ENCODE measurements at places on chromosomes 3 and 15. TPM values are rescaled to one million over a fixed set of nuclear protein-coding genes. Genes with fewer than 3 reads are reported as not detected.

SLC9C1 gene
- not detected for polyA plus RNA-seq

EXD1 gene
- 0.78 TPM for polyA plus RNA-seq

GABRR3 gene
- polyA plus RNA-seq = not detected

MUC13 gene
- not detected for polyA plus RNA-seq

P2RY12 gene
- polyA plus RNA-seq = 0.27 TPM

MRAS gene
- polyA plus RNA-seq = 24.3 TPM

MB21D2 gene
- 13.3 TPM for polyA plus RNA-seq

TTBK2 gene
- polyA plus RNA-seq = 20.7 TPM

CCR9 gene
- polyA plus RNA-seq = not detected

MKRN2OS gene
- 4.0 TPM for polyA plus RNA-seq

ENTPD3 gene
- polyA plus RNA-seq = not detected

All from Purkinje cell (primary cell).